ENCODE measurements at places on chromosomes 3 and 15. TPM values are rescaled to one million over a fixed set of nuclear protein-coding genes. Genes with fewer than 3 reads are reported as not detected.

DNA sequence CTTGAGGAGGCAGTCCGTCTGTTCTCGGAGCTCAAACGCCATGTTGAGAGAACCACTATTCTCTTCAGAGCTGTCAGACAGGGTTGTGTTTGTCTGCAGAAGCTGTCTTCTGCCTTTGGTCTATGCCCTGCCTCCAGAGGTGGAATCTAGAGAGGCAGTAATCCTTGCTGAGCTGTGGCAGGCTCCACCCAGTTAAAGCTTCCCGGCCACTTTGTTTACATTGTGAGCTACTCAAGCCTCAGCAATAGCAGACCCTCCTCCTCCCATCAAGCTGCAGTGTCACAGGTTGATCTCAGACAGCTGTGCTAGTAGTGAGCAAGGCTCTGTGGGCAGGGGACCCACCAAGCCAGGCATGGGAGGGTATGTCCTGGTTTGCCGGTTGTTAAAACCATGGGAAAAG, 8.9 kb downstream of the OR5AC2 start:
- no peaks in the 10 kb centered on the region for H3K36me3 ChIP-seq
- DNase-seq: no peak
- no peak overlapping the region for H3K4me3 ChIP-seq
- no peaks in the 10 kb centered on the region for H3K4me1 ChIP-seq
- no peaks in the 10 kb centered on the region for H3K27me3 ChIP-seq

- H3K4me1 ChIP-seq: peaks cover 33% of the 10 kb centered on the region
- no peak overlapping the region for H3K27ac ChIP-seq
- DNase-seq: no peak
- no peaks in the 10 kb centered on the region for H3K27me3 ChIP-seq
Observed at GRCh38 chr15:95281470-95281869, 1049.0 kb upstream of the NR2F2 start.

Gene MASP1
- total RNA-seq: 2.9 TPM

GRCh38 chr3:148202386-148202785, 495.3 kb upstream of the AGTR1 start:
- H3K27ac ChIP-seq: no peak overlapping the region
- H3K27me3 ChIP-seq: no peaks in the 10 kb centered on the region
- H3K4me1 ChIP-seq: no peaks in the 10 kb centered on the region
- no peak overlapping the region for H3K4me3 ChIP-seq
- no peak for DNase-seq

Gene GPR149
- total RNA-seq: not detected

GRCh38 chr3:122298239-122298638, 26.8 kb upstream of the CSTA start:
- H3K4me3 ChIP-seq: no peak overlapping the region
- no peak overlapping the region for H3K27ac ChIP-seq
- no peaks in the 10 kb centered on the region for H3K27me3 ChIP-seq

Data from stomach (tissue), 19 donors.